ENCODE measurements at places on chromosomes 1 and 21.

DNA sequence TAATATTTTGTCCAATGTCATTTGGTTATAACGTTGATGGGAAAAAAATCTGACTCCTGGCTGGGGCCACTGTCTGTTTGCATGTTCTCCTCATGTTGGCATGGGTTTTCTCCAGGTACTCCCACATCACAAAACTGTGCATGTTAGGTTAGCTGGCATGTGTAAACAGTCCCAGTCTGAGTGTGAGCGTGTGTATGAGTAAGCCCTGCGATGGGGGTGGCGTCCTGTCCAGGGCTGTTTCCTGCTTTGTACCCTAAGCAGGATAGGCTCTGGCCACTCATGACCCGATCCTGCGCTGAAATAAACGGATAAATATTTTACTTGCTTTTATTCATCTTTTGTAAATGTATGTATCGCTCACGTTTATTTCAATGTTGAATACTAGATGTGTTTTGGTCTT, 13.5 kb downstream of the EFCAB14 start:
- no peak for DNase-seq

- peak; percentile 90 for DNase-seq
Observed at GRCh38 chr1:23475134-23475628, 8.8 kb downstream of the ASAP3 start.

DNA sequence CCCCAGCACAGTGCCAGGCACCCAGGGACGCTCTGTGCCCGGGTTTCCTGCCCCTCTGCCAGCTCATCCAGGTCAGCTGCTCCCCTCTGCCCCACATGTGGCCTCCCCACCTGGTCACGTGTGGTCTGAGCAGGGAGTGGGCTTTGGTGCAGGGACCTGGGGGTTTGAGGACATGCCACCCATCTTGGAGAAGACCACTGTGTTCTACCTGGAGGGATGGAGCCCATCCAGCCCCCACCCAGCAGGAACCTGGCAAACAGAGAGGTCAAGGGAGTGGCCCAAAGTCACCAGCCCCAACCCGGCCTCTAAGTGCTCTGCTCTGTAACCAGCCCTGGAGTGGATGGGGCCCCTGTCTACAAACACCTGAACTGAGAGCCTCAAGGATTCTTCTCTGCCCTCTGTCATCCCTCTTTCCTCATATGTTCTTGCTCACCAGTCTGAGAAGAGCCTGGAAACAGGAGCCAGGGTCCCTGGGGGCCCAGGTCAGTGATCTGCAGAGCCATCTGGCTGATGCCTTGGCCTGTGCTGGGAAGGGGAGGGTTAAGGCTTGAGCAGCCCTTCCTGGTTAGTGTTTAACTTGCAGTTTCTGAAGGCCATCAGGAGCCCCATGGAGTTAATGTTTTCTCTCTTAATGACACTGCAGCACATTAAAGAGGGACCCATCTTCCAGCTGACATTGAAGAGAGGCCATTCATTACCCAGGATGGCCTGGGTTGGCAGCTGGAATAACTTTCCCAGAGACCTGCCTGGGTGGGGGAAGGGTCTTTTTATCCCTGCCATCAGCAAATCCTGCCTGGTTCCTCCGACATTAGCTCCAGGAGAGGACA, 235.4 kb downstream of the PTPRU start:
- no peak for DNase-seq

DNA sequence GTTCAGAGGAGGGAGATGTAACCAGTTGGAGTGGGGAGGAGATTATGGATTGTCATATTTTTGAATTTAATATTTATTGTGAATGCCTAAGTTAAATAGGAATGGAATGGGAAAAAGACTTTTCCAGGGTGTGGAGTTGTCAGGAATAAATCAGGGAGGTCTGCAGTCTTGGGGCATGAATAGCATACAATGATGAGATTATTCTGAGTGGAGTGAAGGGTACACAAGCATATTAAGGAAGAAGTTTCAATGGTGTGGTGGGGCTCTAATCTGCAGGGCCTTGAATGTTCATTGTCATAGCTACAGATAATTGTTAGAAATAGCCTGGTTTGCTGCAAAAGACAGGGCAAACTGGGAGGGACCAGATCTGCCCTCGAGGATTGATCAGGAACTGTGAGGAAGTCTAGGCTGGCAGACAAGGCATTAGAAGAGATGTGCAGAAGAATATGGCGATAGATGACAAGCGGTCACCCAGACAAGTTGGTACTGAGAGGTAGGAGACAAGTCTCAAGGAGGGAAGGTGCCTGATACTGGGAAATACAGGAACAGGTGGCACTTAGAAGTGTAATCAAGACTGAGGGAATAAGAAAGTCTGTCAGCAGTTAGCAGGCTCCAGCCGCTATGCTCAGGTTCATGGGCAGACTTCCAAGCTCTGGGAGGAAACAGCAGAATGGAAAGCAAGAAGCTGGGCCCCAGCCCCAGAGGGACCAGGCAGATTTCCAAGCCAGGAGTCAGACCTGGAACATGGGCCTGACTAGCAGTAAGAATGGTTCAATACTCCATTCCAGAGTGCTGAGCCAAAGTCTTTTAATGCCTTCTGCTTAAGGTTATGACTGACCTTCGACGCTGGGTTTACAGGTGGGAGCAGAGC, 20.9 kb upstream of the RGL1 start:
- DNase-seq = peak; percentile 54

DNA sequence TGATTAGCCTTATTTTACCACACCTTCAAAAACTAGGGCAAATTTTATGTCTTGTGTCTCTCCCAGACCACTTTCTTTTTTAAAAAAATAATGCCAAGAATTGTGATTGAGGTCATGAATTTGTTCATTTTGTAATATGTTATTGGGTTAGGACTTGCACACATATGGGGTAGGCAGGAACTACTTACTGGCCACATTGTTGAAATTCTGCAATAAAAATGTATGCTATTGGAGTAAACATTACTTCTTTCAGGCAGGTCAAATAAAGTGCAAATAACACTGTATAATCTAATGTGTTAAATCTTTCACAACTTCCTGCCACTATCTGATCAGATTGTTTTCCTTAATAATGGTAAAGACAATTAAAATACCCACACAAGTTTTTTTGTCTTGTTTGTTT, 166.6 kb upstream of the COL11A1 start:
- DNase-seq = no peak

GRCh38 chr1:87044840-87045239, 130.4 kb downstream of the HS2ST1 start:
- no peak for DNase-seq

GRCh38 chr1:59767119-59767518, 47.6 kb upstream of the HOOK1 start:
- DNase-seq = no peak

- DNase-seq = no peak
Observed at GRCh38 chr1:90723590-90724108, 6.5 kb upstream of the BARHL2 start.

DNA sequence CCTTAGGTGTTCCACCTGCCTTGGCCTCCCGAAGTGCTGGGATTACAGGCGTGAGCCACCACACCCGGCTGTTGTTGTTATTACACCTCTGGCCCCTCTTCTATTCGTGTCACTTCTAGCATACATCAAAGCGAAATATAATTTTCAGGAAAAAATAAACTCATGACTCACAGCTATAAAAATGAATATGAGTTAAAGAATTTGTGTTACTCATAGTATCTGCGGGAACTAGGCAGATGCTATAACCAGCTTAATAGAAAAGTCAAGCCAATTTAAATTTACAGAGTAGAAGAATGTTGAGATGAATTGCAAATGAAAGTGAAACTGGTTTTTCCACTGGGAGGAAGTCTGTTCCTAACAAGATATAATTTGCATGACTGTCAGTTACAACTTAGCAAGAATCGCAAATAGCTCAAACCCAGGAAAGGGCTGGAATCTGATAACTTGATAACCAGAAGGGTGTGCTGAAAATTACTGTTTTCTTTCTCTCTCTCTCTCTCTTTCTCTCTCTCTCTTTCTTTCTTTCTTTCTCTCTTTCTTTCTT, 11.2 kb downstream of the OR2W3 start:
- no peak for DNase-seq

- DNase-seq = no peak
Observed at GRCh38 chr1:39335216-39335615, 130.7 kb downstream of the MACF1 start.

GRCh38 chr1:78289603-78290002, 201.2 kb upstream of the PTGFR start:
- no peak for DNase-seq

DNA sequence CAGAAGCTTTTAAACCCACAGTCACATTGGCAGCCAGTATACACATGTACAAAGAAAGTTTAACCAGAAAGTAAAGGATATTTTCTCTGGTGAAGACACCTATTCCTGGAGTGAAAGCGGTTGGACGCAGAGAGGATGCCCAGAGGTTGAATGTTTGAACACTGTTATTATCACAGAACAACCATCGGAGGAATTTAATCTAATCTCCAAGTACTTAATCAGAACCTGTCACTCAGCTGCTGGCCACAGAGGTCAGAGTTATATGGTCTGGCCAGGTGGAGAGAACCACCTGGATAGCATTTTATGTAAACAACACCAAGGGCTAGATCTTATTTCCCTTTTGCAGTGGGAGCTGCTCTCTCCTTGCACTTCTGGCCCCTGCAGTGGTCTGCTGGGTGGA, 29.4 kb downstream of the SPATA46 start:
- DNase-seq = no peak

GRCh38 chr1:206556750-206557635, 49.7 kb downstream of the RASSF5 start:
- peak; percentile 9 for DNase-seq

DNA sequence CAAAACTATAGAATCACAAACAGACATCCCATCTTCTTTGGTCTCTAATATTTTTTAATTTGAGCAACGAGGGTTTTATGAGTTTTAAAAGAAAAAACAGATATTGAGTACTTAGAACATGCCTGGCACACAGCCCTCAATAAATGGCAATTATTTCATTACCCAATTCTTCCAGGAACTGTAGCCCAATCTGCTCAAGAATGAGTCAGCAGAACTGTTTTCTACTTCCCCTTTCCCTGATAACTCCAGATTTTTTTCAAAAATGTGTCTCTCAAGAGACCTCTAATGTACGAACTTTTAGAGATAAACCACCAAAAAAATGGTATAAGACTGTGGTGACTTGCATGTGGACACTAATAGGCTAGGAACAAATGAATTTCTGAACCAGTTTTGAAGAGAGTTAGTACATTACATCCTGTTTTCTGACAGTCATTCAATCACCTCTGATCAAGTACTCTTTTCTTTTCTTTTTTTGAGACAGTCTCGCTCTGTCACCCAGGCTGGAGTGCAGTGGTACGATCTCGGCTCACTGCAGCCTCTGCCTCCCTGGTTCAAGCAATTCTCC, 11.5 kb downstream of the ABL2 start:
- no peak for DNase-seq

- no peak for DNase-seq
Observed at GRCh38 chr1:239985044-239985443, 106.6 kb upstream of the FMN2 start.

DNA sequence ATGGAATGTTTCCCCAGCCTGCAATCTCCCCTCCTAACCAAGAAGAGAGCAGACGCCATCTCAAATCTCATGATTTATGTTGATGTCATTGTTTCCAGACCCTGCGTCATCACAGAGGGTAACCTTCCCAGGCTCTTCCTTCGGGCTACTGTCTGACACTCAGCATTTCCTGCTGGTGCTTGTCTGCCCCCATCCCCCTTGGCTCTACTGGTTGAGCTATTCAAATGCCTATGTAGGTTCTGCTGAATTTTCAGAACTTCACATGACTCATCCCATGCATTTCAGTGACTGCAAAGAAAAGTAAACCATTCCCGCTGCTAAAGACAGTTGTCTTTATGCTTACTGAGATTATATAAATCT, 24.8 kb upstream of the ITPKB start:
- peak; percentile 95 for DNase-seq

DNA sequence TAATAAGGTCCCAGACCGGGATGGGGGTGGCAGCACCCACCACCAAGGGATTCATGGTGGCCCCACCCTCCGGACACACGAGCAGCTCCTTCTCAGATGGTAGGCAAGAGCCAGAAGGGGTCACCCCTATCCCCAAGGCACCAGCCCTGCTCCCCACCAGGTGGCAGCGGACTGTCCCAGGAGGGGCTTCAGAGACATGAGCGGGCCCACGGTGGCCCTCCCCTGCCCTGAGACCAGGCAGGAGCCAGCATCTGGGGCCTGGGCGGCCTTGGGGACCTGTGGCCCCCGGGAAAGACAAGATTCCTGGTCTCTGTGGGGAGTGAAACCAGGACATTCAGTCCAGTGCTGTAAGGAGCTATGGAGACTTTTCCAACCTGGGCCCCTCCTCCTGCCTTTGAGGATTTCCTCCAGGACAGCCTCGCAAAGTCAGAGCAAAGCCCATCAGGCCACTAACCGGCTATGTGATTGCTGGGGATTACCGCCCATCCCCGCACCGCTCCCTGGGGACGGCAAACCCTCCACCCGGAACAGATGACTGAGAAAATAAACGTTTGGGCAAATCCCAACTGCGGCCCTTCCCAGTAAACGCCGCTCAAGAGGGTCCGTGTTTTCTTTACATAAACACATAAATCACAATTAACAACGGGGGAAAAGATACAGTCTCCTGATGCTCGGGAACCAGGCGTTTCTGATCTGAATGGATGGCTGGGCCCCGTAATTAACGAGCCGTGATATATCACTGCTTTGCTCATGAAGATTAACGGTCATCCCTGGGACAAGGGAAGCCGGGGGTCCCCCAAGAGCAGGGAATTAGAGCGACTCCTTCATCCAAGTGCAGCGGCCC, 50.9 kb upstream of the ARHGEF16 start:
- no peak for DNase-seq

DNA sequence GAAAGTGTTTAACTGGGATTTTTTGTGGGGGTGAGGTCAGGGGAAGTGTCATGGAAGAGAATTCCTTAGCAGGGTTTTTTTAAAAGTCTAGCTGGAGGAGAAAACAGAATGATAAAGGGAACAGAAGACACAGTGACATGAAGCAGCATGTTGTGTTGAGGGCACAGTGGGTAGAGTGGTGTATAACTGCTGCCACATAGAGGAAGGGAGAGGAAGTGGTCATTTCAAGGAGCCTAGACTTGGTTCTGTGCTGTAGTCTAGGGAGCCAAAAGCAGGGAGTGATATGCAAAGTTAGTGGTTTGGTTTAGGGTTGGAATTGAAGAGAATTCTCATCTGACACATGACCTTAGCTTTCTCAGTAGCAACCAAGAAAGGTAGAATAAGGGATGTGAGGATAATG, 10.2 kb downstream of the EEIG2 start:
- DNase-seq = no peak

GRCh38 chr1:156862997-156863599, 2.4 kb downstream of the NTRK1 start:
- no peak for DNase-seq

DNA sequence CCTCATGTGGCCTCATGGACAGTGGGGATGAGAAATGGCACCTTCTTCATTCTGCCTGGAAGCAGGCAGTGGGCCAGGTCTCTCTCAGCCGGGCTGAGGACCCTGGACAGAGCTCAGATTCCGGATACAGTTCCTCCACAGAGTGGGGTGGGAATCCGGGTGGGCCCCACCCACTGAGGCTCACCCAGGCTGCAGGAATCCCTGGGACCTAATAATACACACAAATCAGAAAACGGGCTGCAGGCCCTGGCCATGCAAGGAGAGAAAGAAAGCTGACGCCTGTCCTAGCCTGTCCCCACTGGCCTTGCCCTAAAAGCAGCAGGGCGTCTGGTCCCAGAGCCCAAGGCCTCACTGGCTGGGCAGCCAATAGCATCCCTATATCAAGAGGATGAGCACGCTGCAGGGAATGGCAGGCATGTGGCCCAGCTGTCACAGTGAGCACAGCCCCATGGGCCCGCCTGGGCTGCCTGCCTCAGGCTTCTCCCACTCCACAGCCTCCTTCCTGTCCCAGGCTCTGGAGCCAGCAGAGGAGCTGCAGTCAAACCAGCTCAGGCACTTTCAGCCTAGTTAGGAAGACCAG, 25.3 kb downstream of the ACTA1 start:
- DNase-seq = no peak

- no peak for DNase-seq
Observed at GRCh38 chr1:155188268-155188667, 14.6 kb downstream of the TRIM46 start.
